ENCODE measurements at places on chromosomes 12 and 14.

GRCh38 chr12:6613015-6613775 is 6.0 kb upstream of the CHD4 start:
- peak; percentile 67 for DNase-seq

GRCh38 chr12:46590991-46591703 is 218.6 kb upstream of the SLC38A2 start:
- no peak for DNase-seq

DNA sequence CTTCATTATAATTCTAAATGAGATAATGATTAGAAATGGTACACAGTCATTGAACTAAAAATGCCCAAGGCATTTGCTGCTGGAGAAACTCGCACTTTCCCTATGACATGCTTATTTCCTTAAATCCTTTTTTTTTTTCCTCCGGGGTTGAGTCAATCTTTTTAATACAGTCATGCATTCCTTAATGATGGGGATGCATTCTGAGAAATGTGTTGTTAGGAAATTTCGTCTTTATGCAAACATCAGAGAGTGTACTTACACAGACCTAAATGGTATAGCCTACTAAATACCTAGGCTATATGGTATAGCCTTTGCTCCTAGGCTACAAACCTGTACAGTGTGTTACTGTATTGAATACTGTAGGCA is 29.8 kb upstream of the DACT1 start:
- DNase-seq: peak; percentile 65

- DNase-seq: peak; percentile 82
Observed at GRCh38 chr12:65278576-65279368, at the start of gene MSRB3. TSS of gene MSRB3 (plus strand) at chr12:65278683. CDS start at chr12:65308580, 29,897 bp downstream.

GRCh38 chr14:63896278-63896720 is 43.5 kb downstream of the SYNE2 start:
- DNase-seq: peak; percentile 99

- DNase-seq: peak; percentile 93
Observed at GRCh38 chr14:49861699-49862088, 9.1 kb upstream of the NEMF start.

DNA sequence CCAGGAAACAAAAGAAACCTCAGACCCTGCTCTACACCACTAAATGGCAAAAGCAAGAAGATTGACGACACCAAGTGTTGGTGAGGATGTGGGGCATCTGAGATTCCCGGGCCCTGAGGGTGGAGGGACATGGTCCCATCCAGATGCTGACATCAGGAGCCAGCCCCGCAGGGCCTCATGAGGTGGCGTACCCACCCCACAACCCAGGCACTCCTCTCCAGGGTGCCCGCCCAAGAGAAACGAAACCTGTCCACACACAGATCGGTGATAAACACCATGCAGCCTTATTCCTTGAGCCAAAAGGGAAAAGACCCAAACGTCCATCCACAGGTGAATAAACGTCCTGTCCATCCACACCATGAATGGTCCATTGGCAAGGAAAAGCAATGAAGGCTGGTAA is 54.8 kb upstream of the C14orf180 start:
- DNase-seq: no peak

DNA sequence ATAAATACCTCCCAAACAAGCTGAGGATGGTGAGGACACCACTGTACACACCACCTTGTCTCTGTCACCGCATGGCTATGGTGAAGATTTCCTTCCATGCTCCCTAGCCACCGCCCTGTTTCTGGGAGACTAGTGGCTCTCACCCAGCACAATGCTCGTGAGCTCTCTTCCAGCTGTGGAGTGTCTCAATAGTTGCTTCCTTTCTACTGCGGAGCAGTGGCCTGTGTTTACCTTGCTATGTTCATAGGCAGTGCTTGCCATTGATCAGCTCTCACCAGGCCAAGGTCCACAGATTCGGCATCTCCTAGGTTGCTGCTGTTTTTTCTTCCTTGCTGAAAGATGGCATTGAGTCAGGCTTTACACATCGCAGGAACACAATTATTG is 313.6 kb upstream of the RTL1 start:
- no peak for DNase-seq

- DNase-seq: peak; percentile 22
Observed at GRCh38 chr14:44979740-44980356, 17.9 kb downstream of the TOGARAM1 start.

GRCh38 chr12:68100241-68100640 is 59.3 kb downstream of the IFNG start:
- DNase-seq: no peak

DNA sequence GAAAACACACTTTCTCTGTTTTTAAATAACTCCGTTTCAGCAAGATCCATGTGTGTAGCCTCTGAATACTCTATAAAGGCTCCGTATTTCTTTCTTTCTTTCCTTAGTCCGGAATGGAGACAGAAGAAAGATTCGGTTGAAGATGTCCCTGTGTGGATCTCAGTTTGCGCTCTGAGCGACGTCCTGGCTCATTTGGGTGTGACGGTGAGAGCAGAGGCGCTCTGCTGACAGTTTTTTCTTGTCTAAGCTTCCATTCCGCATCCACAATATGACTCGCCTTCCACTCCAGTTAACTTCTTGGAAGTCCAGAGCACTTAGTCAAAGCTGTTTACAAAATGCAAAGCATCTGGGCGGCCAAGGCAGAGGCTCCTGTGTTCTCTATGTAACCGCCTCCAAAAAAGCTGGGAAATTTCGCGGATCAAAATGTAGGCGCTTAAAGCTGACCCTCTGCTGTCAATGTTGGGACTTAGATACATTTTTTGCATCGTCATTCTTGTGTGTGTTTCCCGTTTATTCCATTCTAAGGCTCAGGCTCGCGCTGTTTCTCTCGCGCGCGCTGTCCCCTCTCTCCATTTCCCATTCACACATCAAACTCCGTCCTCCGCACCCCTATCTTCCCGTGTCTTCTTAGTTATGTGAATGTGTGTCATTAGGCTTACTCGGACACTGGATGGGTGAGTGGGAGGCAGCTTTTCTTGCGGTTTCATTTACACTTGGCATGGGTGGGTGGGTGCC is 880 bp upstream of the FLRT2 start:
- DNase-seq: peak; percentile 77

GRCh38 chr14:104601786-104602185 is 2.8 kb downstream of the TMEM179 start:
- peak; percentile 6 for DNase-seq

GRCh38 chr14:103702095-103702494 is 13.2 kb downstream of the XRCC3 start:
- no peak for DNase-seq

DNA sequence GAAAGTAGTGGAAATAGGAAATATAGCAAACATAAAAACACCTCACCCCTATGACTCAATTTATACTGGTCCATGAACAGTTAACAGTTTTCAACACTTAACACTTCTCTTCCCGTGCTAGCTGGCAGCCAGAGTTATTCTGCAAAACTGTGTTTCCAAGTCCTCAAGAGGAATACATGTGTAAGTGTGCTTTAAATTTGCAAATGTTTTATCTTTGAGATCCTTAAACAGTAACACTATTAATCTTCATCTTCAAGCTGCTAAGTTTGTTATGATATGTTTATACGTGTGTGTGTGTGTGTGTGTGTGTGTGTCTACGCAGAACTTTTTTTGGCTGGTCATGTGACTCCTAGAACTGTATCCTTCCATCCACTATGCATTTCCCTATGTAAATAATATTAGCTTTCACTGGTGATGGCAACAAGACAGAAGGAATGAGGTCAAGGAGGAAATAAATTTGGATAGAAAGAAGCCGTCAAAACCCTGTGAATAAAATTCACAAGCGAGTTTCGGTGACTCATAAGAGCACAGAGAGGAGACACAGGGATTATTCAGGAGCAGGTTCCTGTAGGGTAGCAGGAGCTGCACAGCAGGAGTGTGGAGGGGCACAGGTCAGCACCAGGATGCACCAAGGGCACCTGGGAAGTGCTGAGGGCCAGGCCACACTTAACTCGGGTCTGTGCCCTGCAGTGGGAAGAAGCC is 105.9 kb upstream of the ETV6 start:
- no peak for DNase-seq

DNA sequence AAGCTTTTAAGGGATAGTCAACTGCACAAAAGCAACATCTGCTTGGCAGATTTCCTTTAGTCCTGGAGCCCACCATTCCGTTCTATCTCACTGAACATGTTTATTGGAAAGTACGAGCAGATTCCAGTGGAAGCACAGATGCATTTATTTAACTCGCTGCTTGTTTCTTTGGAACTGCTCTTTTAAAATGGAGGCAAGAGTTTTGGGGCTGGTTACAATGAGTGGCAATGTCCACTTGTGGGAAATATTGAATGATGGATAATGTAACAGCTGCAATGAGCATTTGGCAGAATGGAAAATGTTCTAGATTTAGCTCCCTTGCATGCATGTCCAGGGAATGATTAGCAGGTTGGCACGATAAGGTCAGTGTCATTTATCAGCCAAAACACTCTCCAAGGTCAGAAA is 163.0 kb downstream of the ATP23 start:
- DNase-seq: no peak

DNA sequence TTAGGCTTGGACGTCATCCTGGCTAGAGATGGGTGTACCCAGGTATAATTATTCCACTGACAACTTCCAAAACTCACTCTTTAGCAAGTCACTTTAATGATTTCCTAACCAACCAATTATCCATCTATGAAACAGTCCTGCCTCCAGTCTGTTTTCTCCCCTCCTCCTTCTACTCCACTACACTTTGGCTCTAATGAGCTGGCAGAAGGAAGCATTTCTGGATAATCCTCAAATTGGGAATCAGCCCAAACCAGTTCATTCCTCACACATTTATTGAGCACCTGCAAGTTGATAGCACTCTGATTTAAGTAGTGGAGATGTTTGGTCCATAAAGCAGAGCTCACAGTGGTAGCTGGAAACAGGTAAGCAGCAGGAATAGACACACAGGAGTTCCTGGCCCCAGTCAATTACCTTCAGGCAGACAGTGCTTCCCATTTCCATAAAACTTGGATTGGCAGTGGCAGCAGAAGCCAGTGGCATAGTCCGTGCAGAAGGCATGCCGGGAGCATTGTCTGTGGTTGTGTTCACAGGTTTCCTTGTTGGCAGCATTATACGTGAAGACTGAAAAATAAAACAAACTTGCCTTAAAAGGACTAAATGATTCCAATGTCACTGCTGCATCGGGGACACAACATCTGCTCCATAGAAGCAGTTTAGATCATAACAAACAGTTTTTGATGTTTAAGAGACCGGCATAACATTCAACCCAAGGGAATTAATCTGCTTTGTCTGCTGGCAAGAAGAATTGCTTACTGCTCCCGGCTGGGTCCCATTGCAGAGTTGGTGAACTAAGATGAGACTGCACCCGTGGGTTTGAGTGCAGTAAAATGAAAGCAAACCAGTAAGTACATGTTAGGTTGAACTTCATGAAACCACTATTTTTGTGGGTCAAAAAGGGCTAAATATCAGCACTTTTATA is 26.2 kb downstream of the NID2 start:
- no peak for DNase-seq

DNA sequence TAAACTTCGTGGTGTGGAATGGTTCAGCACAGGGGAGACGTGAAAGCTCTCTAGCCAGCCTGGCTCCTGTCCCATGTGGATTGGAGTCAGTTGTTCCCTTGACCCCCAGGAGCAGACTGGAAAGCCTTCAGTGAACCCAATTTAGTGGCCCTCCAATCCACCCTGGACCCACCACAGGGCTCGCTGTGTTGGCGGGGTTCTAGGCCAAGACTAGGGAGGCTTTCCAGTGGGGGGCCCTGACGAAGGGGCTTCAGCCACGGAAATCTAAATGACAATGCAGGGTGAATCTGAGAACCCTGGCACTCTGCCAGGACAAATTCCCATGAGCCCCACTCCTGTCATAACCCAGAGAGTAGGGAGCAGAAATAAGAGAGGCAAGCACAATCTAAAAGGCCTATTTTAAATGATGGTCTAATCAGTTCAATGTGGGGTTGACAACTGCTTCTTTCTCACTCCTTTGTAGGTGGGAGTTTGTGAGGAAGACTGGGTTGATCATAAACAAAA is 110.8 kb downstream of the SLC35F4 start:
- DNase-seq: no peak

- no peak for DNase-seq
Observed at GRCh38 chr12:25266497-25266896, 15.8 kb upstream of the KRAS start.

- DNase-seq: no peak
Observed at GRCh38 chr12:108231109-108231905, 102.2 kb downstream of the WSCD2 start.

DNA sequence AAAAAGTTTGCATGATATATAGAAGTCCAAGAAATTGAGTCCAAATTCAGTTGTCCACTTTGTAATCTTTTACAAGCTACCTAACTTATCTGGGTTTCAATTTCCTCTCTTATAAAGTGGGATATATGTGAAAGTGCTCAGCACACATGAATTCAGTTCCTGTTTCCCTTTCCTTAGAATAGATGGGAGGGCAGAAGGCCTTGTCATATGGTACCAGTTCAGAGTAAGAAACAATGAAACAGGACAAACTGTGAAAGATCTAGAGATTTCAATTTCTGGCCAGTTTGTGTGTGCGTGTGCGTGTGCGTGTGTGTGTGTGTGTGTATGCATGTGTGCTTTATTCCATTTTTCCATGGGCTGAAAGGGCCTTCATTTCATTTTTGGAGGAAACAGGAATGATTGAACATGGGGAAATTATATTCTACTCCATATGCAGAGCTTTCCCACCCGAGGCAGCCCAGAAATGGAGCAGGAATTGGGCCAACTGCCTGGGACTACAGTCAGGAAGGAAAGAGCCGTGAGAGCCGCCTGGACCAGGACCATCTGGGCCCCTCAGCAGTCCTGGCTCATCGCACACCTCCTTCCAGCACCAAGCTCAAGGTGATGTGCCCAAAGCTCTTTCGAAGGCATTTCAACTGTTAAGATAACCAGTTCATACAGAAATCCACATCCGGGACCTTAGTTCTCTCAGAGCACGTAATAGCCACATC is 183.2 kb downstream of the EPS8 start:
- DNase-seq: no peak

- no peak for DNase-seq
Observed at GRCh38 chr12:127620735-127621355, 646.1 kb upstream of the TMEM132C start.

DNA sequence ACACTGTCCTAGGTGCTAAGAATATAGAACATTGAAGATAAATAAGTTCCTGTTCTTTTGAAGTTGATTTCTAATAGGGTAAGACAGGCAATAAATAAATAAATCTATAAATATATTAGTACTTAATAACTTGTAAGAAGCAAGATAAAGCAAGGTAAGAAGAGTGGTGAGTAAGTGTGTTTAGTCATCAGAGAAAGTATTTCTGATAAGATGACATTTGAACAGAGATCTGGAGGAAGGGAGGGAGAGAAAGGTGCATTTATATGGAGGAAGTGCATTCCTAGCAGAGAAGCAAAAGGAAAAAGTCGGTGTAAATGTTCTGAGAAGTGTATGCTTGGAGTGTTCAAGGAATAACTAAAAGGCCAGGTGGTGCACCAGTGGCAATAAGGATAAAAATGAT is 184.4 kb upstream of the GRIP1 start:
- no peak for DNase-seq

Data from fibroblast of pulmonary artery (primary cell).